Stimulated activated CD4-positive, alpha-beta T cell treated with anti-CD3 and anti-CD28 coated beads, Interleukin-15, amount 100 ng/mL, for 24 hours (primary cell): ENCODE measurements at places on chromosomes 3 and 15.

GRCh38 chr3:75180235-75180944, 483.7 kb upstream of the FRG2C start:
- DNase-seq: no peak

- no peak for DNase-seq
Measured at GRCh38 chr3:46887980-46888494, 10.5 kb downstream of the PTH1R start.

DNA sequence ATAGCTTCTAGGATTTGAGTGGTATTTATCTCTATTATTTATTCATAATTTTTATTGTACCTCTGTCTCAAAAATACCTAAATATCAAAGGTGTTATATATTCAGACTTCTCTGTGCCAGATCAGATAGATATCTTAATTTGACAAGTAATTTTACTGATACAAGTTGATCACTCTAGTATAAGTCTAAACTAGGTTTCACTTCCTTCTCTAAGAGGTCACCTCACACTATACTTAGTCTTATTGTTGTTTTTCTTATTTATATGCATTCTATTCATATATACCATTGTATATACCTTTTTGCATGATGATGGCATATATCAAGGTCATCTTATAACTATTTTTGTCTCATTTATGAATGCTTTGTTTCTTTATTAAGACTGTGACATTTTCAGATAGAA, 26.4 kb upstream of the HGD start:
- DNase-seq: no peak

- no peak for DNase-seq
Measured at GRCh38 chr3:122977746-122978466, 49.7 kb downstream of the SEMA5B start.

- no peak for DNase-seq
Measured at GRCh38 chr3:132256989-132257388, 60.2 kb upstream of the ACP3 start.

DNA sequence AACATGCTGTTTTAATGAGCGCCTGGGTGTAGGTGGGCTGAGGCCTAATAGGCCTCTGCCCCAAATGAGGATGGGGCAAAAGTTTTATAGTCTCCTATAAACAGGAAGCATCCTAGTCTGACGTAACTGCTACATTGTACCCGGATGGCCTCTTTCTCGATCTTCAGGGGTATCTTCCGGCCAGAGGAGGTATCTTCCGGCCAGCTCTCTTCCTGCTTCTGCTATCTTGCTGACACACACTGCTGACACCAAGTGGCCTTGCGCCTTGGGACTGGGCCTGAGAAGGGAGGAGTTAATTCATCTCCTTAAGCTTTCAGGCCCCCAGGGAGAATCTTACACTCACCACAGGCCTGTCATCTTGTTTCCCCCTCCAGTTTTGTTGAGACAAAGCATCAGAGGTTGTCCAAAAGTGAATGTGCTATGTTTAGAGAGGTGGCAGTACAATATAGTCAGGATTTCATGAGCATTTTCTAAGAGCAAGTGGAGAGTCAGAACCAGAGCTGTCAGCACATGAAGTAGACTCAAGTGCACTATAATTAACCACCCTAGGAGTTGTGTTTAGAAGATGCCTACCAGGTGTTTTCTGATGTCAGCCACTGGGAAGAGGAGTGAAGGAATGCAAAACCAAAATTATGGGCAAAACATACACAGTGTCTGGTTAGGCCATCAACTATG, 15.6 kb upstream of the IGSF10 start:
- DNase-seq: no peak
